Activated gamma-delta T cell treated with Interleukin-2 at 50 U/mL for 16 hours (primary cell): ENCODE measurements at places on chromosomes 12 and 14.

GRCh38 chr12:4270831-4271716 is 2.5 kb upstream of the CCND2 start:
- DNase-seq, result peak; percentile 31

DNA sequence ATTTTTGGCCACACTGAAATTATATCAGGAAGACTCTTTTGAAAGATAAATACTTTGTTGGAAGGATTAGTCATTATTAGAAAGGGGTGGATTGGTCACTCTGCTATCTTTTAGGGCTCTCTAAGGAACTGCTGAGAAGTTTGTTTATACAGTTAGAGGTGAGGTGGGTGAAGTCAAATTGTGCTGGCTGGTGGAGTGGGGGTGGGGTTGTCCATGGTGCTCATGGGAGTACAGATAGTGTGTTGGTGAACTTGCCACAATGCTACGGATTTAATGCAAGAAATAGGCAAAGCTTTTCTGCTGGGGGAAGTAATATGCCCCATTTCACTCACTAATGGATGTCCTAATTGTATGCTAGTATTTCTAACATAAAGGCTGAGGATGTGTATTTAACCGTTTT is 35.8 kb downstream of the SUSD6 start:
- no peak for DNase-seq

- no peak for DNase-seq
Observed at GRCh38 chr12:51222461-51222860, 4.6 kb upstream of the POU6F1 start.

DNA sequence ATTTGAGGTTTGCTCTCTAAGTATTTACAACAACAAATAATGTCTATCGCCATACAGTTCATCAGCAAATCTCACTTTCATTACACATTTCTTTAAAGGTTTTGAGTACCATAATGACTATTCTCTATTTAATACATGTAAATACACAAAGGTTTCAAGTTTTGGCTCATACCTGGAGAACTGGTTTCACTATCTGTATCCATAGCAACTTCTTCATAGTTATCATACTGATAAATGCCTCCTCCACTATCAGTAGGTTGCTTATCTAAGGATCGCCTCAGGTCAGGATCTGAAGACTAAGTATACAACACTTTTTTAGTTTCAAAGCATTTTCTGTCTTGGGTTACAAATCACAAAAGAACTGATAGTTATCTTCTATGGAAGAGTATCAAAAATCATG is 21.4 kb downstream of the ZFC3H1 start:
- DNase-seq, result no peak
